ENCODE measurements at places on chromosomes 2 and 18. TPM values are rescaled to one million over a fixed set of nuclear protein-coding genes. Genes with fewer than 3 reads are reported as not detected.

- H3K27me3 ChIP-seq = no peaks in the 10 kb centered on the region
- no peak overlapping the region for H3K27ac ChIP-seq
- no peak overlapping the region for H3K4me3 ChIP-seq
- no peak for DNase-seq
Observed at GRCh38 chr2:103875131-103875530, 978.8 kb upstream of the POU3F3 start.

DNA sequence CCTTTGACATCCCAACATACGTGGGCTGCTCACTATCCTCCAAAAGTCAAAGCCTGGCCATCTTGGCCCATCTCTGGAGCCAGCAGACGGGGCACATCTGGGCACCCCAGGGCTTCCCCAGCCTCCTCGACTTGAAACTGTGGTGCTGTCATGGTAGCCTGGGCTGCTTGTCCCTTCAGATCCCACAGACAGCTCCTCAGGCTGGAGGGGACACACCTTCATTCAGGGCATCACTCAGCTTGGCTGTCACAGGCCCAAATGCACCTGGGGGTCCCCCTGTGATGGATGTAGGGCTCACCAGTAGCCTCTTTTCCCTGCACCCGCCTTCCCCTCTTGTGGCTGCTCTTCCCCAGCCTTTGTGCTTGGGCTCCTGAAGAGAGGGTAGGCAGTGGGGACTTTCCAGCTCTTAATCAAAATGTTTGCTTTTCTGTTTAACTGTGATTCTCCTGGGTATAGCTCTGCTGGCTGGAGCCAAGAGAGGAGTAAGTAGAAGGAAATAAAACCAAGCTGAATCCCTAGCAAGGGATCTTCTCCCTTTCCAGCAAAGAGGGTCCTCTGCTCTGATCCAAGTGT, 92.3 kb downstream of the GYPC start:
- H3K4me3 ChIP-seq = no peak overlapping the region
- DNase-seq = peak; percentile 7
- H3K4me1 ChIP-seq = peaks cover 14% of the 10 kb centered on the region
- no peak overlapping the region for H3K27ac ChIP-seq
- no peaks in the 10 kb centered on the region for H3K36me3 ChIP-seq

DNA sequence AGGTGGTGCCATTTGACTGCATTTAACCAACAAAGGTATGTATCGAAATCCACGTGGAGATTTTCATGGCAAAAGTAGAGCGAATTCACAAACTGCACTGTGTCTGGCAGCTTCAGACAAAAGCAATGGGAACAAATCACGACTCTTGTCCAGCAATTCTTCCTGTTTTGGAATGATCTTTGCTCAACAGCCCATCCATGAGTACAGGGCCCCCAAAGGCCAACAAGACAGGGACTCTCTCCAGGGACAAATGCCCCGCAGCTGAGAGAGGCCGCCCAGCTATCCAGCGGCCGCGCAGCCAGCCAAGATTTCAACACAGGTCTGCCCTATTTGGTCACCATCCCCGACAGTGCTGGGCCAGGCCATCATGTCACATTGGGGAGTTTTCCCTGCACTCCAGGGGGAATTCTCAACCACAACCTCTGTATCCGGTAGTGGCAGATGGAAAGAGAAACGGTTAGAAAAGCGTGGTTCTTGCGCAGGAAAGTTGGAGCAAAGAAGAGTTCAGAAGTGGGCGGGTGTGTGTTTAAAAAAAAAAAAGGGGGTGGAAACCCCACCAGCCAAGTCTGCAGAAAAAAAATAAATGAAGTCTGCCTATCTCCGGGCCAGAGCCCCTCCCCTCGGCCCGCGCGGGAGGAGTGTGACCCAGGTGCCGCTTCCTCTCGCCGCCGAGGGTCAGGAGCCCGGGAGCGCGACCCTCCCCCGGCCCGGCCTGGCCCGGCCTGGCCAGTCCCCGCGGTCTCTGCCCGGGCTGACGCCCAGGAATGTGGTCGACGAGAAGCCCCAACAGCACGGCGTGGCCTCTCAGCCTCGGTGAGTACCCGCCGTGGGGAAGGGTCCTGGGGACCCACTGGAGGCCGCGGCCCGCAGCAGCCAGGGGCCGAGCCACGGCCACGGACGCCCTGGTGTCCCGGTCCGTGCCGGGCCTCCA, at the start of gene GYPC:
Gene GYPC, plus strand, starts transcription at position 659 of the 931 bp plus-strand sequence. Its CDS starts 106 bp downstream, at position 765.
- DNase-seq = peak; percentile 66
- H3K27me3 ChIP-seq = no peaks in the 10 kb centered on the region
- H3K4me1 ChIP-seq = peaks cover 43% of the 10 kb centered on the region
- peak within 1 kb of the TSS; percentile 98 for H3K27ac ChIP-seq

- no peak for DNase-seq
- H3K4me3 ChIP-seq = no peak overlapping the region
- H3K36me3 ChIP-seq = no peaks in the 10 kb centered on the region
- H3K4me1 ChIP-seq = no peaks in the 10 kb centered on the region
- peaks cover 2% of the 10 kb centered on the region for H3K27me3 ChIP-seq
Observed at GRCh38 chr18:74229891-74230290, 61.9 kb downstream of the CYB5A start.

DNA sequence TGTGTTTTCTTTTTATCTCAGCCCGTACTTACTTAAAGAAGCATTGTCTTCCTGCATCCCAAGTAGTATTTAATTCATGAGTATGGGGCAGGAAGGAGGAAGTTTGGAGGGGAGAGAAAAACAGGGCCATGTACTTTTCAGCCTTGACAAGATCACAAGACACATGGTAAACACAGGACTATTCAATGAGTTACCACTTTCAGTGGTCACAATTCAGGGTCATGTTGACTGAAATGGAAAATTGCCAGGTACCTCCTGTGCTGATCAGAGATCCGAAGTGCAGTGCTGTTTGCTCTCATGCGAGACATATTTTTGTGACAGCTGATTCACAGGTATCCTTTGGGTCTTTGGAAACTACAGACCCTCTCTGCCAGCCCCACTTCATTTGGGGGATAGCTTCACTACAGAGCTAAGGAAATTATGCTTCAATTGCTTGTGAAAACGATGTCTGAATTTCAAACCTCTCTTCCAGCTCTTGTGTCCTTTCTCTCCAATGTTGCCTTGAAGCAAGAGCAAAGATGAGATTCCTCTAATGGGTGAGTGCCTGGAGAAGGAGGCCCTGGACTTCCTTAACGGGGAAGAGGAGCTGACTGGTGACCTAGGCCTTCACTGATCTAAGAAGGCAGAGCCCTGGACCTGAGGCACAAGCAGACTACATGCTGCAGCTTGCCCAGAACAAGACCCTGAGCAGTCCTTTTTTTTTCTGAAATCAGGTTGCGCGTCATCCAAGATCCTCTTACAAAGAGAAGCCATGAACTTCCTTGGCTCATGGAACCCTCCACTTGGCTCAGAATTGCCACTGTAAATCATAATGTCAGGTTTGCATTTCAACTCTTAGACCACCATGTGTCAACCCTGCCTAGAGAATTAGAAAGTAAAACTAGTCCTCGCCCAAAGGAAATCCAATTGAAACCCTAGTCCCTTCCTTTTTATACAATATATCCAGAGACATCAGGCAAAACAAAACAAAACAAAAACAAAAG, 44.1 kb downstream of the EVA1A start:
- DNase-seq = no peak
- H3K36me3 ChIP-seq = no peaks in the 10 kb centered on the region
- H3K4me1 ChIP-seq = no peaks in the 10 kb centered on the region
- peaks cover 3% of the 10 kb centered on the region for H3K27me3 ChIP-seq
- no peak overlapping the region for H3K4me3 ChIP-seq

DNA sequence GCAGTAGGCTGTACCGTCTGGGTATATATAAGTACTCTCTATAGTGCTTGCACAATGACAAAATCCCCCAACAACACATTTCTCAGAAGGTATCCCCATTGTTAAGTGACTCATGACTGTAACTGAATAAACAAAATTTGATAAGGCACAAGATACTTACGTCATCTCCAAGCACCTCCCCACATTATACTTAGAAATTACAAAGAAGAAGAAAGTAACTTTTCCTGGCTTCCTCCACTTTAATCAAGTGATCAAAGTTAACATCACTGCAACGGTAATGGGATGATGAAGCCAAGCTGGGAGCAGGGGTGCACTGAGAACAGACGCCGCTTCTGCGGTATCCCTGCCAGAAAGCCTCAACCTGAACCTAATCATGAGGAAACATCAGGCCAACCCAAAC, 9.7 kb downstream of the TNS1 start:
- H3K4me1 ChIP-seq = no peaks in the 10 kb centered on the region
- no peak overlapping the region for H3K27ac ChIP-seq
- DNase-seq = no peak

GRCh38 chr2:105873721-105874120, 129.0 kb downstream of the NCK2 start:
- peak; percentile 53 for DNase-seq
- H3K27ac ChIP-seq = peak overlapping the region; percentile 70
- peaks cover 75% of the 10 kb centered on the region for H3K36me3 ChIP-seq
- H3K4me3 ChIP-seq = peak overlapping the region; percentile 13
- no peaks in the 10 kb centered on the region for H3K27me3 ChIP-seq

DNA sequence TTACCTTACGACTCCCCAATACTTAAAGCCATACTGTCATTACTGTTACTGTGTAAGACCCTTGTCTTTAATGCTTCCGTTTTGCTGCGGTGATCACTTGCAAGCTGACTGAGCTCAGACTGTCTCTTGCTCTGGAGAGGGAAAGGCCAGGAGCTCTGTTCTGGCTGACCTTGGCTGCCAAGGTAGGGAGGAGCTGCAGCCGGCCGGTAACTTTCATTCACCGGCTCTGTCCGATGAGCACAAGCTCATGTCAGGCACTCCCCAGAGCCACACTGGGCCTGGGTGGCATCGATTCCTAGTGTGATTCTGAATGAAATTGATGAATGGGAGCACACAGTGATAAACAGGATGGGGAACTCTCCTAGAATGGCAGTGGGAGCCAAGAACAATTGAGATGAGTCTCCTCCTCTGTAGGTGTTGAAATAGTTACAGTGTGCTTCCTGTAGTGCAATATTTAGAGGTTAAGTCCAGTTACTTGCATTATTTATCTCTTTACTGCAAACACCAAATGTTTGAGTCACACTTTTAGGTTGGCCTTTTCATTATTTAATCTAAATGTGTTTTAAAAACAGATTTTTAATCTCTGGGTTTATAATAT, 100.9 kb downstream of the ATP9B start:
- no peaks in the 10 kb centered on the region for H3K4me1 ChIP-seq
- H3K36me3 ChIP-seq = peaks cover 15% of the 10 kb centered on the region
- no peak overlapping the region for H3K27ac ChIP-seq
- no peak overlapping the region for H3K4me3 ChIP-seq

DNA sequence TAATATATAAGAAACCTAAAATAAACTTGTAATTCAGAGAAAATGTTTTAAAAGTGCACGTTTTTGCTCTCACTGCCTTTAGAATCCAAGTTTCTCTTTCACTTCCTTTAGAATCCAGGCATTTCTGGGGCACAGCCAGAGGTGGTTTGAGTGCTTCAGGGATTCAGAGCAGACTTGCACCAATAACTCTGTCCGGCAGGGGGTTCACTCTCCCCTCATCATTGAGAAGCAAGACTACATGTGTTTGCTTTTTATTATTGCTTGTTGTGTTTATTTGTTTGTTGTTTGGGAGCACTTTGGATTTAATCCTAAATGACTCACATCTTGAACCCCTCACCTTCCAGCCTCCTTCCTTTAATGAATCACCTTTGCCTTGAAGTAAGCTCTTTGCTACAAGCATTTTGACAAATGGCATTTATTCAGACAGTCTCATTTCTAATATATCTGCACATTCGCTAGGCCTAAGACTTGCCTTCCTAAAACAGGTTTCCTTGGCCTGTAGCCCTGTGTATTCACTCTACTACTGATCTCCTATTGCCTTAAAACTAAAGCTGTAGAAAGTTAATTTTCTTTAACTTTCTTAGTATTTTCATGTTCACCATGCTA, 233.5 kb upstream of the ATP5MC3 start:
- no peak overlapping the region for H3K27ac ChIP-seq
- peak; percentile 23 for DNase-seq
- H3K4me3 ChIP-seq = no peak overlapping the region
- no peaks in the 10 kb centered on the region for H3K4me1 ChIP-seq

DNA sequence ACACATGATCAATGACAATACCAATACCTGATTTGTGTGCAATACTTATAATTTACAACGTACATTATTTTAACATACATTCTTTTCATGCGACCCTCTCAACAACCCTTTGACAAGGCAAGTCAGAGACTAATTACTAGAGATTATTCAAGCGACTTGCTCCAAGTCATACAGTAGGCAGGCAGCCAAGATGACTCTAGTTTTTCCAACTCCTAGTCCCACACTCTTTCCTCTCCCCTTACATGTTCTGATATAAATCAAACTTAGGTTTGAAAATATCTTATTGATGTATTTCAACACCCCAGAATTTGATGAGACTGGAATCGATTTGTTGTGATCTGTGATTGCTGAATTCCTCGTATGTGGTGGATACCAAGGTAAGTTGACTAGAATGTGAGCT, 8.0 kb upstream of the CYP27C1 start:
- H3K36me3 ChIP-seq = no peaks in the 10 kb centered on the region
- DNase-seq = no peak
- H3K4me1 ChIP-seq = no peaks in the 10 kb centered on the region
- H3K27me3 ChIP-seq = peaks cover 24% of the 10 kb centered on the region
- no peak overlapping the region for H3K4me3 ChIP-seq

- H3K4me3 ChIP-seq = no peak overlapping the region
- no peaks in the 10 kb centered on the region for H3K36me3 ChIP-seq
- no peak overlapping the region for H3K27ac ChIP-seq
- DNase-seq = peak; percentile 40
Observed at GRCh38 chr2:179410552-179411356, 146.1 kb upstream of the SESTD1 start.

The MSTN gene
- total RNA-seq = not detected

The AFG3L2 gene
- 44.3 TPM for total RNA-seq

The ARHGAP15 gene
- 158 TPM for total RNA-seq

The EPHA4 gene
- 1.5 TPM for total RNA-seq

The CTLA4 gene
- 4.7 TPM for total RNA-seq

The IL37 gene
- total RNA-seq = not detected

The CAPN13 gene
- not detected for total RNA-seq

The NGEF gene
- total RNA-seq = not detected

The REG1B gene
- not detected for total RNA-seq

All from activated CD8-positive, alpha-beta T cell treated with anti-CD3 and anti-CD28 coated beads, Interleukin-2, amount 10 ng/mL, durations not matched to agents 7 days and 5 days (primary cell).